Vagina (tissue), 2 donors: ENCODE measurements at places on chromosomes 16 and 17.

DNA sequence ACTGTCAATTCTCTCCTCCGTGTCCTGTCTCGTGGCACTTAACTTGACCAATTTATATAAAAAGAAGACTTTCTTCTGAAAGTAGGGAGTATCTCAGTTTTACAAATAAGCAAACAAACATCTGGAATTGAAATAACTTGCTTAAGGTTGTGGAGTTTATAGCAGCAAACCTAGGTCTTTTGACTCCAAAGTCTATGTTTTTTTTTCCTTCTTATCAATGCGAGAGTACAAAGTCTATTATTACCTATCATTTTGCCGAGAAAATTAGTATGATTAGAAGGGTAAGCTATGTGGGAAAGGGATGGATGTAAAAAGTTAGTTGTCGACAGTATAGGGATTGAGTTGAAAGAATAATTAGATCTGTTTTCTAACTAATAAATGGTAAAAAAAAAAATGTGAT lies 50.4 kb downstream of the PPM1E start:
- DNase-seq = no peak

- no peak for DNase-seq
These were observed 105.7 kb upstream of the RCVRN start for GRCh38 chr17:10010752-10011151.

- DNase-seq = no peak
These were observed 62.2 kb upstream of the ADORA2B start for GRCh38 chr17:15882777-15883176.

DNA sequence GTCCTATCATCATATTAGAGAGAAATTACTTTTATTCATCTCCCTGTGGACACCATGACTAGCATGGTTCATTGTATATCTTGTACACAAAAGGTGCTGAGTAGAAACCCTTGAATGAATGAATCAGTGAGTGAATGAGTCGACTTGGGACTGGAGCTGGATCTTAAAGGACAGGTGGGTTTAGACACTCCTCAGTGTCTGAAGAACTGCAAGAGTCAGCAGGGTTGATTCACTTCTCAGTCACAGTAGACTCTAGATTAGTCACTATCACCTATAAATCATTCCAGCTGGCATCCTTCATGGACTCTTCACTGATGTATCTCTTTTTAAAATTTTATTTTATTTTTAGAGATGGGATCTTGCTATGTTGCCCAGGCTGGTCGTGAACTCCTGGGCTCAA lies 30.1 kb upstream of the PMFBP1 start:
- DNase-seq = no peak

DNA sequence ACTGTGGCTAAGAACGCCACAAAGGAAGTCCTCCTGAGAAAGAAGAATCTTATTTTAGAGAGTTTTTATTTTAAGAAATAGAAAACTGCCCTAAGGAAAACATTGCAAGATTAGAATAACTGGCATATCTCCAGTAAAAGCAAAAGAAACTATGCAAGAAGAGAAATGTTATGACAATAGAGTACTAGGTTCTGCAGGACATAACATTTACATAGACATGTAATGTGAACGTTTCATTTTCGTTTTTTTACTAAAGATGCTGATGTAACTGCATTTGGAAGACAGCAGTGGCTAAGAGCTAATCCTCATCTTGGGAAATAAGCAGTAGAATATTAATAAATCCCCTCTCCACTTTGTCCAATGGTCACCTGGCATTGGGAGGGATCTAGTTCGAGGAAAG lies 7.8 kb upstream of the ASGR2 start:
- DNase-seq = no peak

- DNase-seq = no peak
These were observed 6.7 kb upstream of the B9D1 start for GRCh38 chr17:19369107-19369778.

DNA sequence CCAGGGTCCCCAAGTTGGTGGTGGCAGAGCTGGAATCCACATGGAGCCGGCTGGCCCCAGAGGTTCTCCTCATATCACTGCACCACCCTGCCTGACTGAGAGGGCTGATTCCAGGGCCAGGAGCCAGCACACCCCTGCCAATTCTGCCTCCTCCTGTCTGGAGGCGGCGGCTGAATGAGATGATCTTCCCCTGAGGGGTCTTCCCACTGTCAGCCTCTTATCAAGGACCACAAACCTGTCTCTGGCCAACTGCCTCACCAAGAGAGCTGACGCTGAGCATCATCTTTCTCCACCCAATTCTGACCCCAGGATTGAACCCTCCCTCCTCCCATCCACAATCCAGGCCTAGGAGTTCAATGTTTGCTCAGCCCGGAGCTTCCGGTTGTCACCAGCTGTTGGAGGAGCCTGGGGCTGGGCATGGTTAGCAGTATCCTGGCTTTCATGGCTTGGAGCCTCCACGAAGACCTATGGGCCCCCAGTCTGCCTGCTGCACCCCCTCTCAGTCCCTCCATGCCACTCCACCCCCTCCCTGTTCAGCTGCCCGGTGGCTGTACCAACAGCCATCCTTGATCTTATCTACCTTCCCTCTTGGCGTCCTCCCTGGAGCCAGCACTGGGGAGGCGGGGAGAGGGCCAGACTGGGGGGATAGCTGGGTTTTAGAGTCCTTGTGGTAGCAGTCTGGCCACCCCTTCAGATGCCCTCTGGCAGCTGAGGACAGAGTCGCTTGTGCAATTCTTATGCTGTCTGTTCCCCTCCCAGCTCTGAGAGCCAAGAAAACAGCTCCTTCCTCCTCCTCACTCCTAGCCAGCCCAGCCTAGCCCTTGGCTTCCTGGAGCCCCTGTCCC lies 25.6 kb downstream of the ABCC3 start:
- DNase-seq = no peak

DNA sequence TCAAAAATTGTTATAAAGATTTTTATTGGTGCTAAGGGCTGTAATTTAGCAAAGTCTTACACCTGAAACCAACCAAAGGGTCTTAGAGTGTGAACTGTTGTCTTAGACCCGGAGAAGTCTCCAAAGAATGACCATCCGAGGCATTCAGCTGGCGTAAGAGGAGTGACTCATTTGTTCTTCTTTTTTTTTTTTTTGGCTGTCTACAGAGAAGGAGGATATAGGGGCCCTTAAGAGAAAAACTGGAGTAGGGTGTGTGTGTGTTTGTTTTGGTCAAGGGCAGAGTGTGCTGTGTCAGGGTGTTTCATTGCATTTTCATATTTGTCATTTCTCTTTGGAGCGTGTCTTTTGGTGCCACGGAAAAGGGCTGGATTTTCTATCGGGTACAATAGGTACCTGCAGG lies 508.0 kb downstream of the WWOX start:
- no peak for DNase-seq

DNA sequence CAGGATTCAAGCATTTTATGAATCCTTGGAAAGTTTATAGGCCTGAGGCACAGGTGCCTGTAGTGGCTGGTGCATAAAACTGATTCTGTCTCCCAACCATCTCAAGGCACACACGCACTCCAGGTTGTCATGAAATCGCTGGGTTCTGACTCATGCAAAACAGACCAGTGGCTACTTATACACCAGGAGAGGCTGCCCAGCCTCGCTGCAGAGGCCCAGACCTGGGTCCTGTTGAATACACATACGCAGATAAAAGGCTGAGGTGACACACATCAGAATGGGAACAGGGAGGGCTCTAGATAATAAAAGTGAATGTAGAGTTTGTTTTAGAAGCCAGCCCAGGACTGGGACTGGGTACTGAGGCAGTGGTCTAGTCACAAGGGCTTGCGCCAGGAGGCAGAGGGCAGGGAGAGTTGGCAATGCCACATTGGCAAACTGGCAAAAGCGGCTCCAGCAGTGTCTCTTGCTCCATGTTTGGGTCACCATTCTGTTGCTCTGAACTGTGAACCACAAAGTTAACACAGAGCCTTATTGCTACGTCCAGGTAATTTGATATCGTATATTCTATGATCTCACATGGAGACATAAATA lies 13.6 kb downstream of the OR1D5 start:
- DNase-seq = peak; percentile 80

GRCh38 chr17:66302761-66303626 lies 581 bp downstream of the PRKCA start:
- DNase-seq = no peak

DNA sequence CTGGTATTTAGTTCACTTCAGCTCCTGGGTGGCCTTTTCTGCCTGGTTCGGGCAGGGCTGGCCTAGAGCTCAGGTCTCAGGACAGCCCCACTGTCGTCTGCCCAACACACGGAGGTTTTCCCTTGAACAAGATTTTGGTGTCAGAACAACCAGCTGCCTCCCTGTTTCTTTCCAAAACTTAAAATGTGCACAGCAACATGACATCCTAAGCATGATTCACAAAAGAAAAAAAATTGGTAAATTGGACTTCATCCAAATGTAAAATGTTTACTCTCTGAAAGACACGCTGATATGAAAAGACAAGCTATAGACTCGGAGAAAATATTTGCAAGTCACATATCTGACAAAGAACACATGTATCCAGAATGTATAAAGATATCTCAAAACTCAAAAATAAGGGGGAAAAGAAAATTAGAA lies 197.8 kb upstream of the CHMP6 start:
- no peak for DNase-seq

GRCh38 chr17:80593181-80593580 lies 48.5 kb downstream of the RPTOR start:
- no peak for DNase-seq

DNA sequence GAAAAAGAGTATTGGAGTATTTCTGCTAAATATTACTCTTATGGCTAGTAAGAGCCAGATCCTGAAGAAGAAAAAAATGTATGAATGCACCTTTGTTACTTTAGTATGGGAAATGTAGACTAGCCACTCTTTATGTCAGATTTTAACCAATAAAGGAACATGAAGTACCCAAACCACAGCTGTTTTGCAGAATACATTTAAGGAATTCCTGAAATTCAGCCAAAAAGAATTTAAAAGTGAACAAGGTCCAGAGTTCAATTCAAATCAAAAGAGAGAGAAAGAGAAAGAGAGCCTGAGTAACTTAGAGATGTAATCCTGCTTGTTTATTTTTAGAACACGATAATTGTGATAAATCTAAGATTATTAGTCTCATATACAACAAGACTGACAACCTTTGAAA lies 1.2 kb downstream of the KCNJ16 start:
- DNase-seq = no peak

GRCh38 chr17:55699181-55699860 lies 23.3 kb downstream of the TMEM100 start:
- DNase-seq = no peak

DNA sequence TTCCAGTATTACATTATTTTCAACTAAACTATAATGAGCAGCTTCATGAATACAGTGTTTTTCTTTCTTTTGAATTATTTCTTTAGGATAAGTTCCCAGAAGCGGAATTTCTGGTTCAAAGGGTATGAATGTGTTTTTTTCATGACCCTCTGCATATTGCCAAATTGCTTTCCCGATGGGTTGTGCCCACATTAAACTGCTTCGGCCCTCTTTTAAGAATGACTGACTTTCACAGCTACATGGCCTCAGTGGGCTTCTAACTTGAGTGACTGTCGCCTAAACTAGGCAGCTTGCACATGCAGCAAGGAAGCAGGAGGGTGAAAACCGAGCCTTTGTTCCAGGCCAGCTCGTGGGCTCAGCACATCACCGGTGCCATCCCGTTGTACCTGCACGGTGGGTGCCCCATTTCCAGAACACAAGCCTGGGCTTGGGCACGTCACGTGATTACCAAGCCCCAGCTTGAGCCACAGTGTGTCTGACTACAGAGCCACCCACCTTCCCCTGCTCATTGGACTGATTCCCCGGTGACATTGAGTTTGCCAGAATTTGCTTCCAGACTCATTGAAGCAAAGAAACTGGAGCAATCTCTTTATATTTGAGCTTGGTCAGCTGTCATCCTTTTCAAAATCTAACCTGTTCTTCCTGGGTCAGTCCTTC lies 112.8 kb downstream of the CLEC16A start:
- DNase-seq = no peak

DNA sequence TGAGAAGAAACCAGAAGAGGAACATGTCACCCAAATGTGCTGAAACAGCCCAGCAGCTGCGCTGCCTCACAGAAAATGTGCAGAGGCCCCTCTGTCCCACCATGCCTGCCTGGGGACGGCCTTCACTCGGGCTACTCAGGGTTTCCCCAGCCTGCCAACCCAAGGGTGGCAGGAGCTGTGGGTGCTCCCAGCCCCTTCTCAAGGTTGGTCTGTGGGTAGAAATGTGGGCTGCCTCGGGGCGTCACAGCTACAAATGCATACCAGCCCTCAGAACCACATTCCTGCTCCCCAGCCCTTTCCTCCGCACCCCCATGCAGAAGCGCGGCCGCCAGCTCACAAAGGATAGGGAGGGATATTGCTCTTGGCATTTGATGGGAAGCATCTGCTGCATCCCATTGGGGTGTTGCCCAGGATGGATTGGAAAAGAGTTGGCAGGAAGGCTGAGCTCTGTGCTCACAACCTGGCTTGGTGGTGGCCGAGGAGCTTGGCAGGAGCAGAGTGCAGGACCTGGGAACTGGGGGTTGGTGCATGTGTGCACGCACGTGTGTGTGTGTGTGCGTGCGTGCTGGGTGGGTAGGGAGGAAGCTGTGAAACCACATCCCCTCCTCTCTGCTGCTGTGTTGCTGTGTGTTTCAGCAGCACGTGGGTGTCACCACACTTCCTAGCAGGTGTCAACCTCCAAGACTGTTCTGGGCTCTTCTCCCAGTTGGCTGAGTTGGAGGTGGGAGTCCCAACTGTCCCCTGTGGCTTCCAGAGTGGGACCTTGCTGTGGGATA lies 304.4 kb downstream of the SEC14L1 start:
- no peak for DNase-seq

- no peak for DNase-seq
These were observed 28.6 kb downstream of the TPPP3 start for GRCh38 chr16:67364600-67365235.

- DNase-seq = no peak
These were observed 1.3 kb downstream of the HBQ1 start for GRCh38 chr16:181565-182021.

DNA sequence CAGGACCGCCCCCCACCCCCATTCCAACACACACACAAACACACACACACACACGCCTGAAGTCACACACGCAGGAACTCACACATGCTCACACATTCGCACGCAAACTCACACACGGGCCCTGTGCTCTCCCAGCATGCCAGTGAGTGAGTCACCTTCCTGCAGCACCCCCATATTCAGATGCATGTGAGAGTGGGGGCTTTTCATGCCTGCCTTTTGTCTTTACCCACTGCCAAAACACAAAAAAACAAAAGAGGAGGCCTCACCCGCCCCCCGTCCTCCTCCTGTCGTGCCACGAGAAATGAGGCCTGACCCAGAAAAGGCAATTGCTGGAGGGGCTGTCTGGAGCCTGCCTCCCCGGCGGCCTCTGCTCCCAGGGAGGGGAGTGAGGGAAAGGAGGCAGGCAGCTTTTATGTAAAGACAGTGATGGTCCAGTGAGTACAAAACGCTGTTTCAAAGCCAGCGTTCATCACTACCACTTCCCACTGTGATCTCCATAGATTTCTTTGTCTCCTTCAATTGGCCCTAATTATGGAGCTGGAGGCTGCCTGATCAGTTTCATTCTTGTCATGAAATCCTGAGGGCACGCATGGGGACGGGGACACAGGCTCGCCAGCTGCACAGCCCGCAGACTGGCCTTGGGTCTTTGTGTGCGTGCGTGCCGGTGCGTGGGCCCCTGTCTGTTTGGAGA lies 29.5 kb upstream of the GSE1 start:
- DNase-seq = no peak

GRCh38 chr17:77332034-77332971 lies 191.5 kb downstream of the SEC14L1 start:
- peak; percentile 77 for DNase-seq
